ENCODE measurements at places on chromosomes 1 and 21.

GRCh38 chr1:159958719-159959380, 4.8 kb upstream of the SLAMF9 start:
- DNase-seq, result no peak

DNA sequence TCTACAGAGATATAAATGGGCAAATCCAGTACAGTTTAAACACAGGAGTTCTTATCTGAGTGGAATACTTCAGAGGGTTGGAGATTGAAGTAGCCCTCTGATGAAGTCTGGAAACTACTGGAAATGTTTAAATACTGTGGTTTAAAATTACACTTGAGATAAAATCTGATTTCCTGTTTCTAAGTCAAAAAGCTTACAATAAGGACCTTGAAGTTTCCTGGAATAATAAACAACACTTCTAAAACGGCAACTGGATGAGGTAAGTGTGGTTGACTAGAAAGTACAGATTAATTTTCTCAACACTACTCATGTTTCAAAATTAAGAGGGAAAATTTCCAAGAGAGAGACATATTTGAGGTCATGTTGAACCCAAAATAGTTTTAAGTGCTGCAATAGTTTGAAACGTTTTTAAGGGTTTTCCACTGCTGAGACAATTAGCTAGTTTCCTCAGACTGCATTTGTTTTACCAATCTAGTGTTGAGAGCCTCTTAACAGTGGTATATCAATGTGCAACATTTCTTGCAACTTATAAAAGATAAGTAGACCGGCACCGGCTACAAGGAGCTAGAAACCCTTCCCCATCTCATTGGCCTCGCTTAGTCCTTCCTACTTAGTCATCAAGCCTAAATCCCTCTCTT, 27.4 kb downstream of the KCNA3 start:
- no peak for DNase-seq

DNA sequence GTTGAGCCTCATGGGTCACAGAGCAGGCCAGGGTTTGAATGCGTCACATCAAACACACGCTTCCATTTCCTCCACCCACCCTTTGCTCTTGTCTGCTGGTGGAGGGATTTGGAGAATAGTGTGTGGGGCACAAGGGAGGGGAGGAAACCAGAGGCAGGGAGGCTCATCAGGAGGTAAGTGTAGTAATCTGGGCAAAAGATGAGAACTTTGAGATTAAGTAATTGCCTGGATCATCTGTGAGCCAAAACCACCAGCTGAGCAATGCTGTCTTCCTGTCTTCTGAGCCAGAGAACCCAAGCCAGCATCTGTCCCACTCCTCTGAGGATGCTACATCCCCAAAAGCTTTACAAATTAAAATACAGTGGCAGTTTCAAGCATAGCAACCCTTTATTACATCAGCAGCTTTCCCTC, 45.2 kb downstream of the C8B start:
- no peak for DNase-seq

DNA sequence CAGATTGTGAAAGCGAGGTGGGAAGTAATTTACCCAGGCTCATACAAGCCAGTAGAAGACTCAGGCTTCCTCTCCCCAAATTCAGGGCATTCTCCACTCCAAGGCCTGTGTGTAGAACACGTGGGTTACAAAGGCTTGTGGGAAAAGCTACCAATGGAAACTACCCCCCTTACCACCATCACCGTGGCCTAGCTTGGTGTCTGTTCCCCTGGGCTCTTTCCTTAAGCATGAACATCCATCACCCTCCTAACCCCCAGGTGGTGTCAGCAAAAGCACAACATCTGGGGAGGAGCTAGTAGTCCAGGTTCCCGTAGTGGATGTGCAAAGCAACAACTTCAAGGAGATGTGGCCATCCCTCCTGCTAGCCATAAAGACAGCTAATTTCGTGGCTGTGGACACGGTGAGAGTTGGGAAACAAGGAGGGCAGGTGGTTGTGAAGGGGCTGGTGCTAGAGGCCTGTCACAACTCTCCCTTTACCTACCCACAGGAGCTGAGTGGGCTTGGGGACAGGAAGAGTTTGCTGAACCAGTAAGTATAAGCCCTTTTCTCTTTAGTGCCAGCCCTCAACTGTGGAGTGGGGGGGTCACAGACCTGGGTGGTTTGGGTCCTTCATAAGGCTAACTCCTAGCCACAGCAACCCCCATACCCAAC, 701 bp upstream of the MUTYH start:
- peak; percentile 67 for DNase-seq

DNA sequence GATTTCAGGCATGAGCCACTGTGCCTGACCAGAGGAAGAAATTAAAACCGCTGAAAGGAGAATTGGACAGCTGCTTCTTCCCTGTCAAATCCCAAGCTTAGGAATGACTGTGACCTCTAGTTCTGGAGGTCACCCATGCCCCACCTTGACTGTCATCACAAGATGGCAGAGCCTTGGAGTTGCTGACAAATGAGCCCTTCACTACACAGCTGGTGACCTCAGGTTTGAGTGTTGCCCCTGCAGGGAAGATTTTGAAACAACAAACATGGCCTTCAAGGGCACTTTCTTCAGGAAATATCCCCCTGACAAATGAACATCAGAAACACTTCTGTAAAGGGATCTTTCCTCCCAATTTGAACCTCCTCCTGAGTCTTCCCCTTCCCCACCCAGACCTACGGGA, 6.9 kb upstream of the SLC45A3 start:
- DNase-seq, result no peak

DNA sequence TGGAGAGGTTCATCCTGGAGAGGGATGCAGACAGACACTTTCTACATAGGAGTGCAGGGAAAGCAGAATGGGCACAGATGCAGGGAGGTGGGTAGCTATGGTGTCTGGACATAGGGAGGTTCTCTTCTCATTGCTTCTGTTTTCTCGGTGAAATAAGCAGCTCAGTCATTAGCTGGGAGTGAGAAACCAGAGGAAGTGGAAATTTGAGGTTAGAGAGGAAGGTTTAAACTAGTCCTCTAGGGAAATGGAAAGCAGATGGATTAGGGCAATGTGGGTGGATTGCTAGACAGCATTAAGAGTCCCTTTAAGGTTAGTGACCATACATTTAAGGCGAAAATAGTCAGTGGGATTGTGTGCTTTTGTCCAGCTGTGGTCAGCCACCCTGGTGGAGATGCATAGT, 39.6 kb downstream of the MPZL1 start:
- no peak for DNase-seq

GRCh38 chr21:36589352-36589971, 109.5 kb upstream of the SIM2 start:
- DNase-seq, result peak; percentile 2

DNA sequence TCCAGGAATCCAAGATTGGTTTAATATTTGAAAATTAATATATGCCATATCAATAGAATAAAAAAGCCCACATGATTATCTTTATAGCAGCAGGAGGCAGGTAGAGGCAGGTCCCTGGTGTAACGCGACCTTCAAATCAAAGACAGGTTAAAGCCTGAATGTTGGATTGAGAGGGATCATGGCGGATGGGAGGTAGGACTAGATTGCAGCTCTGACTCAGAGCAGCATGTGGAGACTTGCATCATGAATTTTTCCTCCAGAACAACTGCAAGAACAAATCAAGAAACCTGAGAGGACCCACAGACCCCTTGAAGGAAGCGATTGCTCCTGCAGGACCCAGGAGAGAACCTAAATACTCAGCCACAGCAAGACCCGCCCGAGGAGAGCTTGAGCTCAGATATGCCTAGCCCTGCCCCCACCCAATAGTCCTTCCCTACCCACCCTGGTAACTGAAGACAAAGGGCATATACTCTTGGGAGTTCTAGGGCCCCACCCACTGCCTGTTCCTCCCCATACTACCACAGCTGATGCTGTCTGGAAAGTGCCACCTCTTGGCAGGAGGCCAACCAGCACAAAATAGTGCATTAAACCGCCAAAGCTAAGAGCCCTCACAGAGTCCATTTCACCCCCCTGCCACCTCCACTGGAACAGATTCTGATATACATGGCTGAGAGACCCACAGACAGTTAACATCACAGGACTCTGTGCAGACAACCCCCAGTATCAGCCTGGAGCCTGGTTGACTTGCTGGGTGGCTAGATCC, 19.5 kb downstream of the S100B start:
- DNase-seq, result no peak

DNA sequence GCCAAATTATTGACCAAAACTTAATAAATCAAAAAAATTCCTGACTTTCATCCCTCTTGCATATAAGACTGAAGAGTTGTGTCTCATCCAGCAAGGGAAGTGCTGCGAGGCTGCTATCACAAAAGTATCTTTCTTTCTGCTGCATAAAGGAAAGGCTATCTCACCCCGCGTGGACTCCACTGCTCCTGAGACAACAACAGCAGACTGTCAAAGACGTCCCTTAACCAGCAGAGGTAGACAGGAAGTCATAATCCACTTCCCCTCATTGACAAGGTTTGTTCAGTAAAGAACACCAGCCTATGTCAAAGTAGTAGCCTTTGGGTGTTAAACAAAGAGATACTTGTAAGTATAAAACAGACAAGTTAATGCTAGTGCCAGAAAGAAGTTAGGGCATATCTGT, 29.4 kb downstream of the VPS26C start:
- no peak for DNase-seq

DNA sequence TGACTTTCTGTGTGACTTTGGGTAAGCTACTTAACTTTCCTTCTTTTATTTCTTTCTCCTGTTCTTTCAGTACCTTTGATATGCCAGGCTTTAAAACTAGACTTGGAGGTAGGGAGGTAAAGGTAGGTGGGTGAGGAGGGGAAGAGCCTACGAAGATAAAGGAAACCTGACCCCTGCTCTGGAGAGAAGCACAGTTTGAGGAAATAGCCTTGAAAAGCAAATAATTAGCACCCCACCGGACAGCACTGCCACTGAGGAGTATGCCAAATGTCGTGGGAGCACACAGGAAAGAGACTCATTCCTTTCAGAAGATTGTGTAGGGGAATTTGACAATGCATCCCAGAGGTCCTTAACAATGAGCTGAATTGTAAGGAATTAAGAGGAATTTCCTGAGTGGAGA, 65.2 kb upstream of the SPAG17 start:
- no peak for DNase-seq

DNA sequence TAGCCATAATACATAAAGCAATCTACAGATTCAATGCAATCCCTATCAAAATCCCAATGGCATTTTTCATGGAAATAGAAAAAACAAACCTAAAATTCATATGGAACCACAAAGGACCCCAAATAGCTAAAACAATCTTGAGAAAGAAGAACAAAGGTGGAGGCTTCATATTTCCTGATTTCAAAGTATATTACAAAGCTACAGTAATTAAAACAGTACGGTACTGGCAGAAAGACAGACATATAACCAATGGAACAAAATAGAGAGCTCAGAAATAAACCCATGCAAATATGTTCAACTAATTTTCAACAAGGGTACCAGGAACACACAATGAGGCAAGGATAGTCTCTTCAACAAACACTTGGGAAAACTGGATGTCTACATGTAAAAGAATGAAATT, 87.0 kb downstream of the DENND1B start:
- no peak for DNase-seq

DNA sequence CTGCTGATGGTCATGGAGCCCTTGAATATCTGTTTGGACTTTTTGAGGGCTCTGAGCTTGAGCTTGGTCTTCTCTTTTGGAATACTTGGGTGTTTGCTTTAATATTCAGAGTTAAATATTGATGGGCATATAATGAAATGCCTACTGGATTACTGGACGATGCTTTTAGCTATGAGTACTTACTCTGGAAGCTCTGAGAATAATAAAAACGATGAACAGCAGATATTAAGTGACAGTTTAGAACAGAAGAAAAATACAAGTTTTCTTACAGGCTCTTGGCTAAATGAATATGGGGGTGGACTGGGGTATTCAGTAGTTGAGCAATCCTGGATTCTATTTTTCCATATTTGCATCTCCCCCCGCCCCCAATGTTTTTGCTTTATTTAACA, 20.7 kb downstream of the GALNT2 start:
- no peak for DNase-seq

- DNase-seq, result no peak
Measured at GRCh38 chr1:168521401-168522000, 22.3 kb downstream of the XCL2 start.

All from HL-60 (cell line).